Stimulated activated CD8-positive, alpha-beta memory T cell treated with anti-CD3 and anti-CD28 coated beads, Interleukin-4, amount 100 ng/mL, for 1 hour (primary cell): ENCODE measurements at places on chromosomes 1 and 21.

DNA sequence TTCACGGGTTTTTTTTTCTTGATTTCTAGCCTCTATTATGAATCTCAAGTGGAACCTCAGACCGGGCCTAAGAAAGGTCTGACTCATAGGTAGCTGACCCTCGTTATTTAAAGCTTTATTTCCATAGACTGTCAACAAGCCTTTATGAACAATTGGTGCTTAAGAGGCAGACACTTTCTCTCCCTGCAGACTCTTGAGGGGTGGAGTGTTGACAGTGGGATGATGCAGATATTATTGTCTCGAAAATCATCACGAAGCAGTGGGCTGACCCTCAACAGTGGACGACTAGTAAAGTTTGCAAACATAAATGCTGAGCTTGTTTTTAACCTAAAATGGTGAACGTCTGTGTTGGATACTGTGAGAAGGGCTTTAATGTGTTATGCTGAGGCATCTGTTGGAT, 1.8 kb downstream of the SFT2D2 start:
- DNase-seq: no peak

DNA sequence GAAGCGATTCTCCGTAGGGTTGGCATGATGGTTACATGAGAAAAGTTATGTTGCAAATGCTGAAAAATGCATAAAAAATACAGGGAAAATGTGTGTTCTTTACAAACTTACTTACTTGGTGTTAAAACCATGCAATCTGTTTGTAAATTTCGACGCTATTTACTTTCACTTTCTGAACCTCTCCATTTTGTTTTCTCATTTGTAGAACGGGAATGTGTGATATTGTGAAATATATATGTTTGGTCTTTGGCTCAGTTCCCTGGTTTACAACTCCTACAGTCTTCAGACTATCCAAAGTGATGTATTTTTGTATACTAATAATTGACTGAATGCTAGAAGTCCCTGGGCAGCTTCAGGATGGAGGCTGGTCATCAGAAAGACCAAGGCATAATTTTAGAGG, 982.3 kb downstream of the ADGRL2 start:
- no peak for DNase-seq

DNA sequence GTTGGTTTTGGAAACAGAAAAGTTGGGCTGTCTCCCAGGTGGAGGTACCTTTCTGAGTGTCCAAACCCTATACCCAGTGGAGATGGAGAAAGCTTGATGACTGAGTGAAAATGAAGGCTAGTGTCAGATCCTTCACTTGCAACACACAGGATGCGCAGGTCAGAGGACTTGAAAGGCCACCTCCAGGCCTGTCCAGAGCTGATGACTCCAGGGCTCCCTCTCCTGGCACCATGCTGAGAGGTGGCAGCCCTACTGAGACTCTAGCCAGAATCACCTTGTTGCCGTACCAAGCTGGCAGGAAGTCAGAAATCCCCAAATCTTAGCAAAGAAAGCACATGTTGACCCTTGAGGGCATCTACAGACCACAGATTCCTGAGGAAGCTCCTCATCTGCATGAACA, 16.4 kb downstream of the KNCN start:
- DNase-seq: no peak

- DNase-seq: no peak
Observed at GRCh38 chr1:233172201-233172600, 123.3 kb downstream of the PCNX2 start.

DNA sequence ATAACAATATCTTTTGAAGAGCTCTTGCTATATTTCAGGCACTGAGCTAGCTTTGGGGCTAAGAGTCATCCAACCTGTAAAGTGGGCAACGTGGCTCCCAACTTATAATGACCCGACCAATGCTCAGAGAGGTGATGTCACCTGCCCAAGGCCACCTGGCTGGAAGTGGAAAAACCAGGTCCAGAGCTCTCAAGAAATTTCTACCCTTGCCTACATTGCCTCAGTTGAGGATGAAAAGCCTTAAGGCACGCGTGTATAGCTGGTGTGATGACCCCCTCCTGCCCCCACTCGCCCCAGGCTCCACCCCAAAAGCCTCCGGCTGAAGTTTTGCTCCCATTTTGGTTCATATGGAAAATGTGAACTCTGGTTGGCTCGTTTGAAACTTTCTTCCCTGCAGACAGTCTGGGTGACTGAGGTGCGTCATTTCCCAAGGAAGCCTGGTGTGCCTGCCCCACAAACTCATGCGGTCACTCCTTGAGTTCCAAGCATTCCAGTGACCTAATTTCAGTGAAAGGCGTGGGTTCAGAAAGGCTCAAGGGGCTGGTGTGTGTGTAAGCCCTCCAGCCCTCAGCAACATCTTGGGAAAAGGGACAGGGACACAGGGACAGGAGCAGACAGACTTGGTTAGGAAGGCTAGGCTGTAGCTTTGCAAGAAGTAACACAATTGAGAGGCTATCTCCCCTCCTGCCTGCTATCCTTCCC, 20.5 kb downstream of the HTR1D start:
- DNase-seq: no peak

- DNase-seq: no peak
Observed at GRCh38 chr1:42740851-42741580, 980 bp upstream of the CLDN19 start.

DNA sequence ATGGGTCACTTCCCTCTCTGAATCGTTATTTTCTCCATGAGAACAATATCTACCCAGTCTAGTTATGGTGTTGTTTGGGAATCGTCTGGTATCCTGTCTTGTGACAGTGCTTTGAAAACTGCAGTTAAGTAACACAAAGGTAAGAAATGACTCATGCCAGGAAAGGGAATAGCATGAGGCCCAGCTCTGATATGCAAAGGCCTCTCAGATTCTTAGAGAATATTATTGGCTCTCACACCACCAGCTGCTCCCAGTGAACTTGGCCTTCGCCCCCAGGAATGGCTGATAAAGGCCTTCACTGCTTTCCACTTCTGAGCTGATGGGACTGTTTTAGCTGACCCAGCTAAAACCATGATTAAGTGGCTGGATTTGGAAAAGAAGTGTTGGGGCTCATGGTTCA, 27.1 kb downstream of the NEK2 start:
- DNase-seq: no peak

DNA sequence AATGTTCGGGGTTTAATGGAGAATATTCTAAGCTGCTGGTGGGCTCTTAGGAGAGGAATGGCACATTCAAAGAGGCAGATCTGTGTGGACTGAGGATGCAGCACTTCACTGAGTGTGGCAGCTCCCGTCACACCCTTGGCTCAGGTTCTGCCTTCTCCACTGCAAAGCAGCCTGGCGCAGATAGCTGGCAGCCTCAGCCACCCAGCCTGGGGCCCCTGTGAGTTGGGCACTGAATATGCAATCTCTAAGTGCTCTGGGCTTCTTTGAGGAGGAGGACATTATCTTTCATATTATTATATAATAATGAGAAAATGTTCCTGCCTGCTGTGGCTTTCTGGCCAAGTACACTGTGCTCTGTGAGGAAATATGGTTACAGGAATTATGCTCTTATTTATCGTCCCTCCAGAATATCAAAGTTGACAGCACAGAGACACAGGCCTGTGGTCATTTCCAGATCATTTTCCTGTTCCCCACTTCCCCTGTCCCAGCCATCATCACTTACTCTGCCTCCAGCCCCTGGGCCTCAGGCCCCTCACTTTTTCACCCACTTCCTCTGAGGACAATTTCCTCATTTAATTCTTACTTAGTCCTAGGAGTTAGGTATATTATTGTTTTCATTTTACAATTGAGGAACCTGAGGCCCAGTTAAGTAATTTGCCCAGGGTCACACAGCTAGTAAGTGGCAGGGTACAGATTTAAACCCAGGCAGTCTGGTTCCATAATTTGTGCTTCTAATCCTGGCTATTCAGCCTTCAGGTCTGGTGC, 53.6 kb downstream of the MAB21L3 start:
- no peak for DNase-seq

DNA sequence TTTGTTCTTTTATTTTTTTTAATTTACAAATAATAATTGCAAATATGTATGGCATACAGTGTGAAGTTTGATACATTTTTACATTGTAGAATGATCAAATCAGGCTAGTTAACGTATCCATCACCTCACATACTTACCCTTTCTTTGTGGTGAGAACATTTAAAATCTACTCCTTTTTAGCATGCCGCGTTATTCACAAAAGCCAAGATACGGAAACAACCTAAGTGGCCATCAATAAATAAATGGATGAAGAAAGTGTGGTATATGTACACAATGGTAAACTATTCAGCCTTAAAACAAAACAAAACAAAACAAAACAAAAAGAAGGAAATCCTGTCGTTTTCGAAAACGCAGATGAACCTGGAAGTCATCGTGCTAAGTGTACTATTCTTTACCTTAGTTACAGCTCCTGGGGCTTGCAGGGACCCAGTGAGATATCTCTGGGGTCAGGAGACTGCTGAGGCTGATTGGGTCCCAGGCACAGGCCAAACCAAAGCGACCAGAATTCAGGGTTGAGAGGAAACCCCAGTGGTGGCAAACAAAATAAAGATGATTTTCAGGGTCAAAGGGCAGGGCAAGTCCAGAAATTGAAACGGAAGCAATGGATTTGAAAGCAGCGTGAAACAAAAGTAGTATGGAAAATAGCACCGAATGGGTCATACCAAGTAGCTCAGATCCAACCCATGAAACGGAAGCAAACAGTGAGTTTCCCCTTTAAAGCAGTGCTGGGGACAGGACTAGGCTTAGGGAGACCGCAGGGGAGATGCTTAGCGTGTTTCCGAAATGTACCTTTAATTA, 188.2 kb downstream of the PLPP3 start:
- no peak for DNase-seq

GRCh38 chr21:27631471-27631870, 664.6 kb upstream of the ADAMTS5 start:
- no peak for DNase-seq

GRCh38 chr1:218027152-218027551, 257.9 kb upstream of the RRP15 start:
- DNase-seq: no peak

- DNase-seq: no peak
Observed at GRCh38 chr1:8145545-8146202, 119.6 kb upstream of the ERRFI1 start.

- no peak for DNase-seq
Observed at GRCh38 chr1:222790520-222790919, 24.3 kb upstream of the DISP1 start.

DNA sequence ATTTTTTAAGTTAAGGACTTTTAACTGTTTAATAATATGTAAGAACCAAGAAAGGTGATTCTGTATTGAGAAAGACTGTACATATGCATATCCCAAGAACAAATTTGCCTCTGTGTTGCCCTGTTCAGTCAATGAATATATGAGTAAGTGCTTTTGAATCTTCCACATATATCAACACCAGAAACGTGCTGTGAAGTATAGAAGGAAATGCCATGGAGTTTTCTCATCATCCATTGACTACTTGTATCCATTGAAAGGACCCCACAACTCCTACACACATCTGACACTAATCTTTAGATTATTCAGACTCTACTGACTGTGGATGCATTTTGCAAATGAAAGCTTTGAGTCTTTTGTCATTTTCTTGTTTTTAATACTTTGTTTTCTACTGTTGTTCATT, 366.9 kb downstream of the S1PR1 start:
- no peak for DNase-seq

DNA sequence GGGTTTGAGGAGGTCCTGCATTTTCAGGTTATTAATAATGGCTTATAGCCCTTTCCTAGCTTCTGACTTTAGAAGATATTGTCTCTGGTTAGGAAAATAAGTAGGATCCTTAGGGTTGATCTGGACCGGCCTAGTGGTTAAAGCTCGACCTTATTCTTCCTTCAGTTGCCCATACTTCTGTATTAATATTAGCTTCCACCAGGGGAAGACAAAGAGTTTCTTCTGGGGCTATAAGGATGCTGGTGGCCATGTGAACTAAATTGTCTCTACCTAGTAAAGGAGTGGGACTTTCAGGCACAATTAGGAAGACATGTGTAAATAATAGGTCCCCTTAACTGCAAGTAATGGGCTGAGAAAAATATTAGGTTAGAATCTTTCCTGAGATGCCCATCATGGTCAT, 20.6 kb upstream of the FCGR2A start:
- DNase-seq: no peak

GRCh38 chr21:24514081-24514733, 1093.1 kb downstream of the MRPL39 start:
- DNase-seq: no peak

- no peak for DNase-seq
Observed at GRCh38 chr1:194710671-194711070, 1524.3 kb upstream of the B3GALT2 start.

- no peak for DNase-seq
Observed at GRCh38 chr1:2132222-2133038, 62.1 kb downstream of the FAAP20 start.

DNA sequence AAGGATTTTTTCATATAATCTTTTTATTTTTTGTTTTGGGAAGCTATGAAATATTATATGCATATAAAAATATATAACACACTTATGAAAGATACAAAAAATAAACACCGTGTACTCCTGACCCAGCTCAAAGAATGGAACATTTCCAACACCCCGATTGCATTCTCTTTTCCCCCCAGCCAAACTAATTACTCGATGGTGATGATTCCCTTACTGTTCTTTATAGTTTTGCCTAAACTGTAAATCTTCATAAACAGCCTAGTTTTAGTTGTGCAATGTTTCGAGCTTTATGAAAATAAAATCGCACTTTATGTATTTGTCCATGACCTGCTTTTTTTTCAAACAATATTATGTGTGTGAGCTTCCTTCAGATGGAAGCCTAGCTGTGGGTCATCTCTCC, 352.0 kb upstream of the KAZN start:
- no peak for DNase-seq

- no peak for DNase-seq
Observed at GRCh38 chr1:151144474-151145303, 1.7 kb downstream of the SEMA6C start.

GRCh38 chr21:27953340-27954045, 986.6 kb upstream of the ADAMTS5 start:
- DNase-seq: no peak

- no peak for DNase-seq
Observed at GRCh38 chr1:155455588-155456195, 106.9 kb downstream of the ASH1L start.

DNA sequence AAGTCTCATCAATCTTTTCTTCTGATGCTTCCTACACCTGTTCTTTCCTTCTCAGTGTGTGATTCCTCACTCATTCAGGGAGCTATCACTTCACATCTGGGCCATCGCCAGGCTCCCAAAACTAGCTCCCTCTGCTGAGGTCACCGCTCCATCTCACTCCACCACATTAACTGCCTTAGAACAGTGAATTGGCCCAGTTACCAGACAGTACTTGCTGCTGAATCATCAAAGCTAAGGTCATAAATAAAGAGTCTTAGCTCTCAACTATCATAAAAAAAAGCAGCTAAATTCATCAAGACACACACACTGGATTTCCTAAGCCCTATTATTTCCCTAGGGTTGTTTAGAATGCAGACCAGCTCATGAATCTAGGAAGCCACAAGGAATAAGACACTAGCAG, 18.8 kb upstream of the SRM start:
- no peak for DNase-seq

- no peak for DNase-seq
Observed at GRCh38 chr1:216005916-216006315, 417.3 kb downstream of the USH2A start.

- DNase-seq: no peak
Observed at GRCh38 chr1:198848649-198849048, 209.8 kb downstream of the PTPRC start.

GRCh38 chr1:211287218-211287617, 28.1 kb downstream of the RCOR3 start:
- DNase-seq: no peak
